ENCODE measurements at places on chromosomes 7 and 10.

GRCh38 chr7:143416565-143417149 is 8.0 kb upstream of the EPHA1 start:
- DNase-seq, result no peak

DNA sequence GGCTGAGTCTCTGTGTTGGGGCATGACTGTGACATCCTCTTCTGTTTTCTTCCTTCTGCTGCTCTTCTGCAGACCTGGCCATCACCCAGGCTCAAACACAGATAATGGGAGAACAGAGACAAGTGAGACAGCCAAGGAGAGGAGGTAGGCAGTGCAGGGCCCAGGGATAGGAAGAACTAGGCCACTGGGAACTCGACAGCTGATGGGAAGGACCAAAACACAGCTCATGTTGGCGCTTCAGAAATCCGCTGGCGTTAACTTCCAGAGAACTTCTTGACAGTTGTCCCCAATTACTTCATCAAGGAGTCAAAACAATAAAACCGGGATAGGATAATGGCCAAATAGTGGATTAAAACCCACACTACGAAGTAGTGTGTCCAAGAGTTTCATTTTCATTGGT is 97.0 kb upstream of the PALS2 start:
- DNase-seq, result no peak

DNA sequence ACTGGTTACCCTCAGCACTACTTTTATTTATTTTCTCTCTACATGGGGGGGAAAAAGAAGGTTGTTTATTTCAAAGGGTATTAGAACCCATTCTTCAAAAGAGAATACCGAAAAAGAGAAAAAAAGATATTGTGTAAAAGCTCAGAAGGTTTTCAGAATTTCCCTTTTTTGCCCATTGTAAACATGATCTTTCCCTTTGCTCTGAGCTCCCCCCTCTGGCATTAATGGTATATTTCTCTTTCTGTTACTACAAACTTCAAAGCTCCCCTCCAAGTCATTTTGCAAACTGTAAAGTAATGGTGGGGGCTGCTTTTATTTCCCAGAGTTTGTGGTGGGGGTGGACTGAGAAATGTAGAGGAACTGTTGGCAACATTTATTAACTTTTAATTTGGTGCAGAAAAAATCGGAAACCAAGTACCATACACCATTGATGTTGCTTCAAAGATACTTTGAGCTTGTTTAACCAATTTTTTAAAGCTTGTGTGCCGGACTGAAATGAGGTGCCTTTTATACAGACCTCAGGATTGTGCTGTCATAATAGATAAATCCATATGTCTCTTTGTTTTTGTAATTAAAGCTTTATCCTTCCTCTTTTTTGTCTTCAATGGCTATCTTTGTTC is 181.5 kb downstream of the EXOC4 start:
- DNase-seq, result no peak

GRCh38 chr10:4154191-4154715 is 369.2 kb upstream of the KLF6 start:
- no peak for DNase-seq

DNA sequence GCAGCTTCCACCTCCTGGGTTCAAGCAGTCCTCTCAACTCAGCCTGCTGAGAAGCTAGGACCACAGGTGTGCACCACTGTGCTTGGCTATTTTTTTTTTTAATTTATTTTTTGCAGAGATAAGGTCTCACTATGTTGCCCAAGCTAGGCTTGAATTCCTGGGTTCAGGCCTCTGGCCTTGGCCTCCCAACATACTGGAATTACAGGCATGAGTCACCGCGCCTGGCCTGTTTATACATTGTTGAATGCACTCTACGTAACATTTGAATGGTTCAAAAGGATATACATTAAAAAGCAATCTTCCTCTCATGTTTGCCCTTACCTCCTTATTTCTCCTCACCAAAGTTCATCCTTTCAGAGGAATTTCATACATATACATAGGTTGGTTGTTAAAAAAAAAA is 7.2 kb upstream of the SNX10 start:
- DNase-seq, result no peak

DNA sequence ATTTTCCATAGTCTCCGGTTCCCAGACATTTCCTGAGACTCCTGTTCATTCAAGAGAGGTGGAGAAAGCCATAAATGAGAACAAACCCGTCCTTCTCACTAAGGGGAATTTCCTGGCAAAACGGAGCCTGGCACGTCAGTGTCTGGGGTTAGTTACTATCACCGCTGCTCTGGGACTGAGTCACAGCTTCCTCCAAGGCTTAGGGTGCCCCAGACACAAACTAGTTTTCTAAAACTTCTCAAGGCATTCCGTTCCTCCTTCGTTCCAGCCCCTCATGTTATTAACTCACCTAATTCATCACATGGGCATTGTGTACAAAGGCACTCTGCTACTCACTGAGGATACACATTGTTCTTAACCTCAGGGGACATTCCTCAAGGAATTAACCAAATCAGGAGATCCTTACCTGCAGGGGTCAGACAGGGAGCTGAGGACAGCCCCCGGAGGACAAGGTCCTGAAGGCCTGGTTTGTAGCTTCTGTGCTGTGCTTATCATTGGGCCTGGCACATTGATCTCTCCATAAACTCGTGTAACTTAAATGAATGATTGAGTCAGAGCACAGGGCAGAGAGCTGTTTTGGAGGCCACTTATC is 103.0 kb upstream of the KLF6 start:
- peak; percentile 67 for DNase-seq

DNA sequence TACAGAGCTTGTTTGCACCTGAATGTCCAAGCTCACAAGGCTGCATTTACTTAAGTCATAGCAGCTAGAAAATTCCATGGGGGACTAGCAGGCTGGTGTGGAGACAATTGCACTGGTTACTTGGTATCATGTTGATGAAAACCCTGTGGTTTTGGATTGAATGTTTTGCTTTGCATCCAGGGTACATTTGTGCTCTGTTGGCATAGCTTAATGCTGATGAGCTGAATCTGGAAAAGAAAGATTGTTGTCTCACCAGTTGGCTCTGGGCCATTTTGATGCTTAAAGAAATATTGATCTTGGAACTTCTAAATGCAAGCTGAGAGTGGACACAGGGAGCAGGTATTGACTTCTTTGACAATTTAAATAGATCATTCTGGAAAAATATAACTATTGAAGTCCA is 122.5 kb upstream of the MBL2 start:
- no peak for DNase-seq

GRCh38 chr7:78296046-78296597 is 497.5 kb downstream of the PHTF2 start:
- no peak for DNase-seq

DNA sequence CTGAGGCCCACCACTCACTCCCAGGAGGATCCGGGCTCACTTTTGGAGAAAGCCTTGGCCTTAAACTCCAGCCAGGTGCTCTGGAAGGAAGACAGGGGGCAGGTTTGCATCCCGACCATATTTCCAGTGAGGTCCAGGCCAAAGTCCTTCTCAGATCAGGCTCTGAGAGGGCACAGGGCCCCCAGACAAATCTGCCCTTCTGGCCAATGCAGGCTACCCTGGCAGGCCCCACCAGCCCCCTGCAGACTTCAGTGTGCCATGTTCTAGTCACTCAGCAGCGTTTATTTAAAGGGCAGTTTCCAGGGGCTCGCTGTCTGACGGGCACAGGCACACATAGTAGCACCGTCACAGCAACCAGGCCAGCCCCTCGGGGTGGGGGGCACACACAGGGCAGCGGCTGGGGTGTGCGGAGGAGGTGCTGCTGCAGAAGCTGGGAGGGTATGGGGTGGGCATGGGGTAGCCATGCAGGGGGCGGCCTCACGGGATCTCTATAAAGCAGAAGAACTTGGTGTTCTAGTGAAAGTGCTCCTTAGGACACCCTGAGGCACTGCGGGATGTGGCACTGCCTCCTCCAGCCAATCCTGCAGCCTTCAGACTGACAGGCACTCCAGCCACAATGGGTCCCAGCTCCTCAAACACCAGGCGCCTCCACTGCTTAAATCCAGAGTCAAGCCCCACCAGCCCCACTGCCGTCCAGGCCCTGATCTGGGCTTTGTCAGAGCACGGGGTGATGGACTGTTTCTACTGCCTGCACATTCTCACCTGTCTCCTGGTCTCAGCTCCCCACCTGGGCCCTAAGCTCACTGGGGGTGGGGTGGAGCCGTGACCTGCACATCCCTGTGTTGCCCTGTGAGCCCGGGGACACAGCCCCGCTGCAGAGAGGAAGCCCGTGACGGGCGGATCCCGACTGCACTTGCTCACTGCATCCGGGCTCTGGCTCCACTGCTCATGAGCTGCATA is 9.6 kb upstream of the PYROXD2 start:
- DNase-seq, result peak; percentile 52

- DNase-seq, result no peak
Observed at GRCh38 chr7:44348300-44348699, 22.9 kb upstream of the CAMK2B start.

DNA sequence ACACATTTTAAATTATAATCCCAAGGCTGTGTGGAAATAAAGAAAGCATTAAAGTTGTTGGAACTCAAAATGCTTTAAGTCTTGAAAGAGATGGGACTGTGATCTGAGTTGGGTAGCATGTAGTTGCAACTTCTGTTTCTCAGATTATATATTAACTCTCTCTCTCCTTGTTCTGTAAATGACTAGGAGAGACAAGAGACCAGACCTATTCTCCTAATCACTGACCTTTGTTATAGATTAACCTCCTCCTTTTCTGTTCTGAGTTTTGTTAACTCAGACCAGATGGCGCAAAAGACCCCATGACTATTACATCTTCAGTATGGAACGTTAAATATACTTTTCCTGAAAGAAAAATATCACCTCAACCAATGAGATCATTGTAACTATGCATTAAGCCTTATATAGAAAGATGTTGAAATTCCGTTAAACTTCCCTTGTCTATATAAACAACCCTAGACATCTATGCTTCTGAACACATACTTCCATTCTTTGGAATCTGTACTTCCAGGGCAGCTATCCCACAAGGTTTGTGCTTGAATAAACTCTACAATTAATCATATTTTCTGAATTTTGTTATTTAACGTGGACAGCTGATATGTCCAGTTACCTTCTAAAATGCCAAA is 143.5 kb upstream of the TRIM24 start:
- no peak for DNase-seq

- no peak for DNase-seq
Observed at GRCh38 chr7:122433765-122434164, 129.2 kb upstream of the FEZF1 start.

DNA sequence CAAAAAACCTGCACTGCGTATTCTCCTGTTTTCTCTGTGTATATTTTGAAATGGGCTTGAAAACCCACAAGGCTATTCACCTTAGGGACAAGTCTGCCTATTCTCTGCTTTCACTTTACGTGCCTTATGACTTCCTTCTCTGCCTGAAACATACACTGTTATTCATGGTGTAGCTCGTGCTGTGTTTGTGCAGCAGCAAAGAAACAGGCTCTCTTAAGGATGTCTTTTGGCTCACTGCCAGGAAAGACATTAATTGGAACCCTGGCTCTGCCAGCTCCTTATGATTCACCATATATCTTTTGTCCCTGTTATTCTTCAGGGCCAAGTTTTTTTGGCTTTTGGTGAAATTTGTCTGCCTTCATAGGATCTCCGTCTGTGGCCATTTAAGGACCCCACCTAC is 92.4 kb downstream of the TMEM106B start:
- DNase-seq, result no peak

DNA sequence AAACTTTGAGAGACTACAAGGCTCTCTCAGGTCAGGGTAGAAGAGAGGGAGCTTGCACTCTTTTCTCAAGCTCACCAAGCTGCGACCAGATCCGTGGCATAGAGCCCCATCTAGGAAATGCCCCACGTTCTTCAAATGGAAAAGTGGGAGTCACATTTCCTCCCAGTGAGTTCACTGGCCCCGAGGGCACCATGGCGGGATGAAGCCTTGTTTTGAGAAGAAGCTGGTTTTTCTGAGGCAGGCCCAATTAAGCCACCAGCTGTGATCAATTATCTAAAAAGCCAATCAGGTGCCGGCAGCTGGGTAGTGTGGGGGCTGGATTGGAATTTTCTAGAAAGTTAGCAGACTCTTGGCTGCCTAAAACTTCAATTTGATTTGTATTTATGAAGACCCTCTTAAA is 101.4 kb downstream of the ZNF365 start:
- no peak for DNase-seq

- DNase-seq, result no peak
Observed at GRCh38 chr7:8177109-8177933, 84.6 kb downstream of the ICA1 start.

- peak; percentile 83 for DNase-seq
Observed at GRCh38 chr7:131188367-131189339, 139.0 kb upstream of the MKLN1 start.

DNA sequence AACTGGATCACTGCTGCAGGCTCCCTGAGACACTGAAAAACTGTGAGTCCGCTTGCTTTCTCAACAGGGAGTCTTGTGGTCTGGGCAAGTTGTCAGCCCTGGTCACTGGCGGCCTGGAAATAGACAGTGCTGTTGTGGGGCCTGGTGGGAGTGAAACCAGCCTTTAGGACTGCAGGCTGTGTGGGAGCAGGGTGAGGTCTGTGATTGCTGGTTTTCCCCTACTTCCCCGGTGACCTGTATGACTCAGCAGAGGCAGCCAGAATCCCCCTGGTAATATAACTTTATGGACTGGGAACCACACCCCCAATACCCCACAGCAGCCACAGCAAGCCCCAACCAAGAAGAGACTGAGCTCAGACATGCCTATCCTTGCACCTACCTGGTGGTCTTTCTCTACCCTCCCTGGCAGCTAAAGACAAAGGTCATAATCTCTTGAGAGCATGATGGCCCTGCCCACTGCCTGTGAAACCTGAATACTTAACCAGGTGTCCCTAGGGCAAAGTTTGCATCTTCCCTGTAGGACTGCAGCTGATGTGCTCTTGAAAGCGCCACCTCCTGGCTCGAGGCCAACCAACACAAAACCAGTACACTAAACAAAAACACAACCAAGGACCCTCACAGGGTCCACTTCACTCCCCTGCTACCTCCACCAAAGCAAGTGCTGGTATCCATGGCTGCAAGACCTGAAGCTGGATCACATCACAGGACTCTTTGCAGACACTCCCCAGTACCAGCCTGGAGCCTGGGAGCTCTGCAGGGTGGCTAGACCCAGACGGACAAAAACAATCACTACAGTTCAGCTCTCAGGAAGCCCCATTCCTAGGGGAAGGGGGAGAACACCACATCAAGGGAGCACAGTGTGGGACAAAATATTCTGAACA is 7.2 kb upstream of the ADAM22 start:
- DNase-seq, result no peak

DNA sequence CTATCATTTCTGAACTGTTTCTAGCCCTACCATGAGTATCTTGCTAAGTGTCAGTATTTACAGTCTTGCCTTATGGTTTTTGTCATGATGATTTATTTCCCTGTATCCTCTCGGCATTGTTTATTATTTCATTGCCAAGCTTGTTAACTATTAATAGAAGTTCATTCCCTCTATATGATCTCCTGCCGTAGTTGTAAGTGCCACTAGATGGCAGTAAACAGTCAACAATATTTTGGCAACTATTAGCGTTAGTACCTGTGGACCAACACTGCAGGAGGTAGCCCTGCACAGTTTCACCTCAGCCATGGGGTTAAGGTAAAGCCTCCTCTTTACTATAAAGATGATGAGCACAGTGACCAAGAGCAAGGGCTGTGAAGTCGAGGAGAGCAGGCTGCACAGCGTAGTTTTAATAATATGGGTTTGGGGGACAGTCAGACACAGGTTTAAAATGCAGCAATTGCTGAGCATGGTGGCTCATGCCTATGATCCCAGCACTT is 26.1 kb upstream of the CCNJ start:
- peak; percentile 62 for DNase-seq
